Heart left ventricle (tissue), 16 donors: ENCODE measurements at places on chromosomes 11 and 22. TPM values are rescaled to one million over a fixed set of nuclear protein-coding genes. Genes with fewer than 3 reads are reported as not detected.

DNA sequence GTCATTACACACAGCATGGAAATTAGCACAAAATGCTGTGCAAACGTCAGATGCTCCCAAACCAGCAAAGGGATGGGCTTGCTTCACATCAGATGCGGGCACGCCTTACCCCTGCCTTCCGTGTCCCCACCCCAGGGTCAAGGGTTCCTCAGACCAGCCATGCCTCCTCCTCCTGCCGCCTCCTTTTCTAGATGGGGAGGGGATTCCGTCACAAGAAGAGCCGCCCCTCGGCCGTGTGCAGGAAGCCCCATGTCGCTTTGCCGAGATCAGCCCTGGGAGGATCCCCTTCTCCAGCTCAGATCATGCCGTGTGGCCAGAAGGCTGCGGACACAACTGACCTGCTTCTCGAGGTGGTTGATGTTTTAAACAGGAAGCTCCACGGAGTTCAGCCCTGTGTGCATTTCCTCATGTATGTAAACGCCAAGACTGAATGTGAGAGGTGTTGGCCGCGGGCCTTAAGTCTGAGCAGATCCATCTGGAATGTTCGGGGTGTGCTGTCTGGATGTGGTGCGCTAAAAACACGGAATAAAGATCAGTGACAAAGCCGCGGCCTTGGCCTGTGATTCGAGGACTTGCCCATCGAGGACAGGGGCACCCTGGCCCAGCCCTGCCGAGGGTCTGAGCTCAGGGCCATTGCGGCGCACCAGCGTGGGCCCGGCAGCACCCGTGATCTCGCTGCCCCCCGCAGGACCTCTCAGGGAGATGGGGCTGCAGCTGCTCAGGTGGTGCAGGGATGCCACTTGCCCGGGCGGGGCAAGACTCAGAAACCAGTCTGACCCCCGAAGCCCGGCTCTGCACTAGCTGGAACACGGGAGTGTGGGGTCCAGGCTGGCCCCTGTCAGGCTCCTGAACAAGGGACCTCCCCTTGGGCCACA lies 412.9 kb downstream of the TBC1D22A start:
- peak; percentile 34 for DNase-seq

- DNase-seq: no peak
These were observed 10.2 kb upstream of the GRAMD1B start for GRCh38 chr11:123419731-123420452.

The KRTAP5-1 gene
- total RNA-seq: not detected

The CRY2 gene
- 88.8 TPM for total RNA-seq

DNA sequence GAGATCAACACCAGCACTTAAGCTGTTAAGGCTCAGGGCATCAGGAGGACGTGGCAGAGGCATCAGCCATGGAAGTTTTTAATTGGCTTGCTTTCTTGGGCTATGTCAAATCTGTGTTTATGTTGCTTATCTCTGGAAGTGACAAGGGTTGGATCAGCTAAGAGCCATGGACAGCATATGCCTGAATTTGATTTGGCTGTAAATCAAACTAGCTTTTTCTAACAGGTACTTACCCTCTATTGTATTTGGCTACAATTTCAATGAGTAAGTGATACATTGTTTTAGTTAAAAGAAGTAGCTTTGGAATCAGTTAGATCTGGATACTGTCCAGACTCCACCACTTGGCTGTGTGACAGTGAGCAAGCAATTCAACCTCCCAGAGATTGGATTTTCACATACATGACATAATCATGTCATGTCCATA lies 936.6 kb downstream of the OPCML start:
- DNase-seq: no peak
